Activated T-helper 1 cell treated with Interleukin-2 at 50 U/mL for 16 hours (primary cell): ENCODE measurements at places on chromosomes 2 and 18.

- no peak for DNase-seq
These were observed 54.7 kb upstream of the LRATD1 start for GRCh38 chr2:14577843-14578242.

GRCh38 chr2:201116115-201116958, at the start of gene CFLAR:
Gene CFLAR, plus strand, starts transcription at chr2:201116164. Its CDS starts 13,702 bp downstream, at chr2:201129866.
- peak; percentile 77 for DNase-seq

GRCh38 chr2:212984129-212984528, 167.3 kb downstream of the IKZF2 start:
- no peak for DNase-seq

- DNase-seq: no peak
These were observed 505.4 kb downstream of the EIPR1 start for GRCh38 chr2:2872309-2872617.

DNA sequence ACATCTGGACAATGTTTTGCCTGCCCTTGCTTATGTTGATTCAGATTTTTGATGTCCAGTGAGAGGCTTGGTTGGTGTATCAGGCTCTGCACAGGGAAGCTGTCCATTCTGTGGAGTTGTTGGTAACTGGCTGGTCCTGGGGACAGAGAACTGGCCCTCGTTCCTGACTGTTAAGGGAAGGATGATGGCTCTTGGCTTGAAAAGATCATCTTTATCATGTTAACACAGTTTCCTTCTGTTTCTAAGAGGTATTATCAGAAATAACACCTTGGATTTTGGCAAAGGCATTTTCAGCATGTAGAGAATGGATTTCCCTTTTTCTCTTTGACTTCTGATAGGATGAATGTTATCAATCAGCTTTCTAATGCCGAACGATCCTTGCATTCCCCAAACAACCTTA, 19.3 kb downstream of the STK25 start:
- no peak for DNase-seq

DNA sequence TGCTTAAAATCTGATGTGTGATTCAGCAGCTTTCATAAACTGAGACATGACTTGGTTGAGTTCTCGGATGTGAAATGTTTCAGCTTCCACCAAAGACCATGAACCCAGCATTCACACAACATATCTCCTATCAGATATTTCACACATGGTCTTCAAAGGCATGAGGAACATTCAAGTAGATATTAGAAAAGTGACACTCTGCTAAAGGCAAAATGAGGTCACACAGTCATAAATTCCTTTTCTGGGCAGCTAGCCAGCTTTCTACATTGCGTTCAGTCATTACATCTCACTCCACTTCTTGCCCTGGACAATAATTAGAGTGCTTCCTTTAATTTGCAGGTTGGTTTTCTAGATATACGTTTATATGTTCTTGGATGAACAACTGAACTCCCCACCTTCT, 96.7 kb downstream of the GAREM1 start:
- DNase-seq: no peak
